CD14-positive monocyte (primary cell): ENCODE measurements at places on chromosomes 13 and 19. TPM values are rescaled to one million over a fixed set of nuclear protein-coding genes. Genes with fewer than 3 reads are reported as not detected.

The SHANK1 gene
- not detected in 2 replicates for polyA plus RNA-seq

The RXFP2 gene
- 0.69 TPM for polyA plus RNA-seq

The IZUMO4 gene
- polyA plus RNA-seq: 0.80 TPM

The ADPRHL1 gene
- polyA plus RNA-seq: 0.15 TPM

The GPC5 gene
- polyA plus RNA-seq: not detected

DNA sequence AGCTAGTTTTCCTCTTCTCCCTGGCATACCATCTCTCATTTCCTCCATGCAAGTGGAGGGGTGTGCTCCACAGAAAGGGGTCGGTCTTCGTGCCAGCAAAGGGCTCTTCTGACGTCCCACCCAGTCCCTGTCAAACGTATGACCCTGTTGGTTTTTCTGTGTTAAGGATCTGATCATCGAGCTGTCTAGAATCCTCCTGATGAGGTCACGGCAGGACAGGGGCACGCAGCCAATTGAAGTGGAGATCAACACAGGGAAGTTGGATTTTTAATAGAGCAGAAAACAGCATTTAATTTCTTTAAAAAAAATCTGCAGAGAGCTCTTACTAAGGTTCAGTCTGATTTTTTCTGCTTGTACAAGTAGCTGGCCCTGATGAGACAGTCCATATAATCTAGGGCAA, 339.4 kb downstream of the TEX29 start:
- no peak for DNase-seq

DNA sequence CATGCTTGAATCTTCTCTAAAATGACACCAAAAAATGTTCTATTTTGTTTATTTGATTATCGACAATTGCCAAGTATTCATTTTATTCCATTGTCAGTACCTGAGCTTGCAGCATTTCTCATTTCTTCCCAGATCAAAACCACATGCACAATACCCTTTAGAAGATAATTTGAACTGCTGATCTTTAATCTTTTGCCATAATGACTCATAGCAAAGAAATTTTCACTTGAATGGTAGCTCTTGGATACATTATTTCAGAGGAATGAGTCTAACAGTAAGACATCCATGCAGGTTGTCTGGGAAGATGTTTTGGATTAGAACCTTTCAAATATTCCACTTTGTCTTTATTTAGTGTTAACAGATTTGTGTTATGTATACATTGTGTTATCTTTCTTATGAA, 42.0 kb upstream of the RXFP2 start:
- no peak for DNase-seq

DNA sequence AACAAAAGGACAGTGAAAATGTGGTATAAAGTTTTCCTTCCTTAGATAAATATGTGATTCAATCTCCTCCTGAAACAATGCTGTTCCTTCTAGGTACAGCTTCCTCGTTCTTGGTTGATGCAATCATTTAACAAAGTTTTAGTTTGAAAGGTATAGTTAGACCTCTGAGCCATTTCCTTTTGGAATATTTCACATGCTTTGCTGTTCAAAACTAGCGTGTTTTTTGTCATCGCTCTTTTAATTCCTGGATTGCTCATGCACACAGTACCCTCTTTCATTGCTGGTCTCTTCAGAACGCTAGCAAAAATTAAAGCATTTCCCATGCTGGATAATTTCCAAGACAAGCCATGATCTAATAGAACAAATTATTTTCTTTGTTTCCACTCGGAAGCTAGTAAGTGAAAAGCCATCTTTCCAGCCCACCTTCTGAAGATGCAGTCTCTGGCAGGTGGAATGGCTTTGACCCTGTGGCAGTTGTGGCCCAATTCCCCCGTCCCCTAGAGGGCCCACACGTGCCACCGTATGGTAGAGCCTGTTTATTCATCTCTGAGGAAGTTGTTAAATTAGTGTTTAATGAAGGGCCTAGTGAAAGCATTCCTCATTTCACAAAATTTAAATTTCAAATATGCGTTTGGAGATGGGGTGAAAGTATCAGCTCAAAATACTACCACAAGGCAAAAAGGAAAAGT, 1040.6 kb upstream of the SLC10A2 start:
- no peak for DNase-seq

- DNase-seq: no peak
Measured at GRCh38 chr13:108407495-108407894, 138.0 kb downstream of the TNFSF13B start.

- DNase-seq: peak; percentile 41
Measured at GRCh38 chr19:34171539-34171876, 796 bp upstream of the LSM14A start.

GRCh38 chr19:43407416-43408005, 7.2 kb upstream of the TEX101 start:
- no peak for DNase-seq

GRCh38 chr19:4730740-4731171, 7.1 kb upstream of the DPP9 start:
- DNase-seq: peak; percentile 37
